Calu3 (cell line): ENCODE measurements at places on chromosomes 1 and 21. TPM values are rescaled to one million over a fixed set of nuclear protein-coding genes. Genes with fewer than 3 reads are reported as not detected.

- no peak for DNase-seq
These were observed 26.2 kb downstream of the TRIM67 start for GRCh38 chr1:231188072-231188471.

Gene S100A1
- total RNA-seq, result not detected in 2 replicates

- DNase-seq, result no peak
These were observed 33.4 kb downstream of the PSMG1 start for GRCh38 chr21:39149882-39150281.

- DNase-seq, result no peak
These were observed 61.0 kb downstream of the POFUT2 start for GRCh38 chr21:45226540-45227326.

- no peak for DNase-seq
These were observed 462.4 kb upstream of the RGS18 start for GRCh38 chr1:191695865-191696264.

Gene TLR5
- 11.7 and 17.3 TPM in 2 replicates for total RNA-seq

- DNase-seq, result no peak
These were observed 101.5 kb upstream of the RUNX3 start for GRCh38 chr1:25031601-25031965.

Gene TPM3
- 564 and 582 TPM in 2 replicates for total RNA-seq

GRCh38 chr1:84344286-84344685, 42.8 kb downstream of the SAMD13 start:
- no peak for DNase-seq
